ENCODE measurements at places on chromosomes 1 and 21.

DNA sequence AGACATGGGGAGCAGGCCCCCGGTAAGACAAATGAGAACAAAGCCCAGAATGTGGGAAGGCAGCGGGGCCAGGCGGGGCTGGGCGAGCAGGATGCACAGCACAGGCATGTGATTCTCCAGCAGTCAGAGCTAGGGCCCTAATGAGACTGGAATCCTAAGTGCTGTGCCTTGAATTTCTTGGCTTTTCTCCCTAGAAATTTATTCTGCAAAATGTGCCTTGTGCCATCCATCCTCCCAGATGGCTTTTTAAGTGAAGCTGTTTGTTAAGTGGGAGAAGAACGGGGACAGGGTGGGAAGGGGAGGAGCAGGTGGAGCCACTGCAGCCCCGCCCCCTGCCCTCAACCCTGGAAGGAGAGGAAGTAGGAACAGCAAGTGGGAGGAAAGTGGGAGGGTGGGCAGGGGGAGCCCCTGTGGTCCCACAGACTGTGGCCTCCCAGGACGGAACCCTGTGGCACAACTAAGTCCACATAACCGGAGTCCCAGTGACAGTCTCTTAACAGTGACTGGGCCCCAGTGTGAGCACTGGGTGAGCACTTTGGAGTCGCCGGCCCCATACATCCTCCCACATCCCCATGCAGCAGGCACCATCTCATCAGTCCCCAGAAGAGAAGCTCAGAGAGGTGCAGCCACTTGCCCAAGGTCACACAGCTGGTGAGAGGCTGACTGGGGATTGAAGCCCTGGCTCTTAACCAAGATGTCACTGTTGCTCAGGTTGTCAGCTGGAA lies 216.9 kb downstream of the MATN1 start:
- DNase-seq = no peak

GRCh38 chr21:43357715-43358430 lies 69.1 kb downstream of the SIK1 start:
- DNase-seq = no peak

- no peak for DNase-seq
Observed at GRCh38 chr1:105004515-105004914, 1254.8 kb downstream of the AMY1C start.

DNA sequence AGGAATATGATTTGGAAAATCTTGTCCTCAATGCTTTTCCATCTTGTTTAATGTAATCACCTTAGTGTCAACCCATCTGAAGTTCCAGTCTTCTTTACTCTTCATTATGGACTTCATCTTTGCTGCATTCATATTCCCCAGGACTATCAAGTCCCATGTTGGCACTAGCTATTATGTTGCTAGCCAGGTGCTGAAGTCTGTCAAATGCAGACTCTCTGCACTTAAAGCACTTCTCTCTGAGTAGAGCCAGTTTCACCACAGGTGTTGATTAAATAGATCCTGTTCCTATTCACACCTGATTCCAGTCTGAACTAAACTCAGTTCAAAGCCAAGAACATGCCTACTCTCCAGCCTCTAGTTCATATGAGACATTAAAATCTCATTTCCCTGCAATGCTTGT lies 75.0 kb upstream of the PKN2 start:
- no peak for DNase-seq

DNA sequence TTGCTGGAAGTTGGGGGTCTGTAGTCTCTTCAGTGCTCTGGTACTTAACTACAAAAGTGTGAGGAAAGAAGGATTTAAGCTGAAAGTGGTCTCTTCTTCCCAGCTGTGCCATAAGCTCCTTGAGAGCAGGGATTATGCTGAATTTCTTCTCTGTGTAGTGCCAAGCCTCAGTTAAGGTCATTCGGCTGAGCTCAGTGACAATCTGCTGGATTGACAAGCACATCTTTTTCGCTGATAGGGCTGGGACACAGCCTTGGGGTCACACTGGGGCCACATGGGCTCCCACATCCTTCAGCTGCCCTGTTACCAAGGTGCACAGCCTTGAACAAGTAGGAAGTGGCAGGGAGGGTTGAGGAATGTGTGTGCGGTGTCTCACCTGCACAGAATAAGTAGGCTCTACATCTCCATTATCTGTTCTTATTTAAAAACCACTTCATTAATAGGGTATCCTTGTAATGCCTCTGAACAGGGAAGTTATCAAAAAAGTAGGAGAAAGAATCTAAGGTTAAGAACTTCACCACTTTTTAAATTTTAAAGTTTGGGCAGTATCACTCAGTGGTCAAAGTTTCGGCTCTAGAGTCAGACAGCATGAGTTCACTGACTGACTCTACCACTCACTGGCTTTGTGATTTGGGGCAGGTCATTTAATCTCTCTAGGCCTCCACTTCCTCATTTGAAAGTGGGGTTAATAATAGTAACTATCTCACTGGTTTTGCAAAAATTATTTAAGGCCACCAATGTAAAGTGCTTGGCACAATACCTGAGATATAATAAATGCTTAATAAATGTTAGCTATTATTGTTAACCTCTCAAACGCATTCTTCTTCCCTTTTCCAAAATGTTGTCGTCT lies 10.3 kb downstream of the ZBTB40 start:
- DNase-seq = no peak

DNA sequence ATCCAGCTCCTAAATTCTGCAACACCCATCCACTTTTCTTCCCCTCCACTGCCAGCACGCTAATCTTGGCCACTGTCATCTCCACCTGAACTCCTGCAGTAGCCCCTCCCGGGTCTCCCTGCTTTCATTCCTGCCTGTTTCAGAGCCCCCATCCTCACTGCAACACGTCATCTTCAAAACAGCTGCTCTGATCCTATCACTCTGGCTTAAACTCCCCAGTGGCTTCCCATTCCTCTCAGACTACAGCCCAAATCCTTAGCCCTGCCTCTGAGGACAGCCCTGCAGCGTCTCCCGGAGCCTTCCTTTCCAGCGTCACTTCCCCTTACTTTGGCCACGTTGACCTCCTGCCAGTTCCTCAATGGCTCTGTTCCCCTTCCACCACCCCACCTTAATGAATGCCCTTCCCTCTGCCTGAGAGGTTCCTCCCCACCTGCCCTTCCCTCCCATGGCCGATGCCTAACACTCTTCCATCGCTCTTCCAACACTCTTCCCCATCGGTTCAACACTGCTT lies 22.9 kb upstream of the IFNAR2 start:
- no peak for DNase-seq

DNA sequence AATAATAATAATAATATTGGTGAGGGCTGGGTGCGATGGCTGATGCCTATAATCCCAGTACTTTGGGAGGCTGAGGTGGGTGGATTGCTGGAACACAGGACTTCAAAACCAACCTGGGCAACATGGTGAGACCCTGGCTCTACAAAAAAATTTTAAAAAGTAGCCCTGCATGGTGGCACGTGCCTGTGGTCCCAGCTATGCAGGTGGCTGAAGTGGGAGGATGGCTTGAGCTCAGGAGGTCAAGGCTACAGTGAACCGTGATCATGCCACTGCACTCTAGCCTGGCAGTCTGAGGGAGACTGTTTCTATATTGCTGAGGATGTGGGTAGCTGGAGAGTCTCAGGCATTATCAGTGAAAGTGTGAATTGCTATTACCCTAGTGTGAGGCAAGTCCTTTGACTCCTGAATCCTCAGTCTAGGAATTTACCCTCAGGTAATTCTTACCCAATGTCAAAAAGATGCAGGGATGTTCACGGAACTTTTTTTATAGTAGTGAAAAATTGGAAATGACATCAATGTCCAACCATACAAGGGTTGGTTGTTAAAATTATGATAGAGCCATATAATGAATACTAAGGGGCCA lies 61.8 kb upstream of the RPL11 start:
- DNase-seq = no peak

- DNase-seq = no peak
Observed at GRCh38 chr1:34696981-34697380, 57.9 kb upstream of the GJB5 start.

GRCh38 chr1:18992646-18993045 lies 36.2 kb upstream of the IFFO2 start:
- no peak for DNase-seq

GRCh38 chr1:211710566-211711314 lies 35.3 kb upstream of the NEK2 start:
- DNase-seq = no peak

- DNase-seq = no peak
Observed at GRCh38 chr1:109754738-109755137, 9.0 kb downstream of the EPS8L3 start.

- DNase-seq = no peak
Observed at GRCh38 chr1:64327119-64327518, 123.7 kb downstream of the UBE2U start.

DNA sequence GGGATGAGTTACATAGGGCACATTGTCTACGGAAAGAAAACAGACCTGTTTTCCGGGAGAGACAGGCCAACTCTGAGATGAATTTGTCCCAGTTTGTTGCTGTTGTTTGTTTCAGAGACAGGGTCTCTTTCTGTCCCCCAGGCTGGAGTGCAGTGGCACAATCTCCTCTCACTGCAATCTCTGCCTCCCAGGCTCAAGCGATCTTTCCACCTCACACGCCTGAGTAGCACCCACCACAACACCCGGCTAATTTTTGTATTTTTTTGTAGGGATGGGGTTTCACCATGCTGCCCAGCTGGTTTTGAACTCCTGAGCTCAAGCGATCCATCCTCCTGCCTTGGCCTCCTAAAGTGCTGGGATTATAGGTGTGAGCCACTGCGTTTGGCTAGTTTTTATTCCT lies 125.5 kb upstream of the ERRFI1 start:
- DNase-seq = no peak
